Forelimb muscle (tissue), 1 donor: ENCODE measurements at places on chromosomes 12 and 14. TPM values are rescaled to one million over a fixed set of nuclear protein-coding genes. Genes with fewer than 3 reads are reported as not detected.
A peak's percentile ranks its signal among the peaks of the same experiment; 100 is the strongest.

DNA sequence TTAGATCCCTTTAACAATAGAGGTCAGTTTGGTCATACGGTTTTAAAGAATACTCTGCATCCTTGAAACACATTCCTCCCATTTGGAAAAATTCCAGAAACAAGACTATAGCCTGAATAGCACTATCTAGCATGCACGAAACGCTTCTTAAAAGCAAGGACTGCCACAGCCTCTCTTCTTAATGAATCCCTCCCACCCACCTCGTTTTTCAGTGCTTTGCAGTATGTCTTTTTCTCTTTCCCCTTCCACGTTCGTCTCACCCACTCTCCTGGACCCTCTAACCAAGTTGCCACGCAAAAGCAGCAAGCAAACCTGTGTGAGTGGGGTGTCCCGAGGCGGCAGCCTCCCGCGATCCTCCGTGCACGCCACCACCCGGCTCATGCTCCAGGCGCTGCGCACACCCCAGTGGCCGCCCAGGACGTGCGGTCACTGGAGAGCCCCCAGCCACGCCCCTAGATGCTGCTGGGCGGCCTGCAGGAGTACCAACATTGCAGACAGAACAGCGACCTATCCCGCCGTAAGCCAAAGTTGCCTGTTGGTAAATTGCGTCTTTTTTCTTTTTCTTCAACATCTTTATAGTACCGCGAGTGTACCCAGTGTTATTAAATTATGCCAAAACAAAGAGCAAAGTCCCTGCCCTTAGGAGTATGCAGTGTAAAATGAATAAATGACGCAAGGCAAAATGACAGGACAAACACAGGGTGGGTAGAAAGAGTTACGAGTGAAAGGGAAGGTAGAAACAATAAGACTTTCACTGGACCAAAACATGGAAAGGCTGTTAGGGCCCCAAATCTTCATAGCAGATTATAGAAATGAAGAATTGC, at the start of gene SLC38A4:
Gene SLC38A4, minus strand, starts transcription at position 407 of the 824 bp plus-strand sequence. CDS start 32,926 bp downstream, outside the sequence.
- DNase-seq, result no peak

- no peak for DNase-seq
Measured at GRCh38 chr14:61566537-61567225, 128.6 kb upstream of the HIF1A start.

GRCh38 chr14:30658645-30659044, 36.5 kb downstream of the SCFD1 start:
- DNase-seq, result no peak

DNA sequence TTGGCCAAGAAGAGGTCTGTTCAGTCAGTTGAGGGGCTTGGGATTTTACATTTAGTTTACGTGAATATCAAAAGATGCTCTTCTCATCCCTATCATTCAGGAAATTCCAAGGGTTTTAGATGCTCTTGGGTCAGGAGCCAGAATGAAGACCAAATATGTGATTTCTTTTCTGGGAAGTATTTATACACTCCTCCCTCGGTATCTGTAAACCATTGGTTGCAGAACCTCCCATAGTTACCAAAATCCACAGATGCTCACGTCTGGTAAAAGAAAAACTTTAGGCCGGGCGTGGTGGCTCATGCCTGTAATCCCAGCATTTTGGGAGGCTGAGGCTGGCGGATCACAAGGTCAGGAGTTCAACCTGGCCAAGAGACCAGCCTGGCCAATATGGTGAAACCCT, 75.9 kb downstream of the TNFAIP2 start:
- DNase-seq, result no peak

DNA sequence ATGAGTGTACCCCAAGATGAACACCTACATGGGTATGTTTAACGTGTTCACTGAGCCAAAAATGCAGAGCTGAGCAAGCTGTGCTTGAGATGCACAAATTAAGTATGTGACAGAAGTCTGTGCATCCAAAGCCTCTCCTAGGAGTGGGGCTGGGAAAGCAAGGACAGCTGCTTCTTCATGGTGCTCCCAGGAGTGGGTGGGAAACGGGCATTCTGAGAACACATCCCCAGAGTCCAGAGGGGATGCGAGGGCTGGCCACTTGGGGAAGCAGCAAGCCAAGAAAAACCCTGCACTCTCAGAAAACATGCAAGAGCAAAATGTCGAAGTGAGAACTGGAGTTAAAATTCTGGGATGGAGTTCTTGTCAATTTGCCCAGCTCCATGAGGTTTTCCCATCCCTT, 414.3 kb downstream of the BCAT1 start:
- DNase-seq, result no peak

- DNase-seq, result no peak
Measured at GRCh38 chr12:10395390-10395998, 5.7 kb upstream of the KLRK1 start.

DNA sequence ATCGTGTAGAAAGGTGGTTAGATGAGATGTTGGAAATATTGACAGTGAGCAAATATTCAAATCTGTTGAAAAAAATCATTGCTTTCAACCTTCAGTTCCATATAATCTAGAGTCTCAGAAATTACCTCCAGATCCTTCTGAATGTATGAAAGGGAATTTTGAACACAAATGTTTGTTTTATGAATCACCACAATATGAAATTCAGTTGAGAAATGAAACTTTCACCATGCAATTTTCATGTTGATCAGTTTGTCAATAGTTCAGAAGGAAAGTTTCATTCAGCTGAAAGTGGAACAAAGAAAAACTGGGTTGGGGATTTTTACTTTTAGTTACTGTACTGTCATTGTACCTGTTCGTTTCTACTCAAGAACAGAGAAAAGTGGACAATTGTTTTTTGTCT, 953.6 kb downstream of the SLC6A15 start:
- DNase-seq, result no peak

DNA sequence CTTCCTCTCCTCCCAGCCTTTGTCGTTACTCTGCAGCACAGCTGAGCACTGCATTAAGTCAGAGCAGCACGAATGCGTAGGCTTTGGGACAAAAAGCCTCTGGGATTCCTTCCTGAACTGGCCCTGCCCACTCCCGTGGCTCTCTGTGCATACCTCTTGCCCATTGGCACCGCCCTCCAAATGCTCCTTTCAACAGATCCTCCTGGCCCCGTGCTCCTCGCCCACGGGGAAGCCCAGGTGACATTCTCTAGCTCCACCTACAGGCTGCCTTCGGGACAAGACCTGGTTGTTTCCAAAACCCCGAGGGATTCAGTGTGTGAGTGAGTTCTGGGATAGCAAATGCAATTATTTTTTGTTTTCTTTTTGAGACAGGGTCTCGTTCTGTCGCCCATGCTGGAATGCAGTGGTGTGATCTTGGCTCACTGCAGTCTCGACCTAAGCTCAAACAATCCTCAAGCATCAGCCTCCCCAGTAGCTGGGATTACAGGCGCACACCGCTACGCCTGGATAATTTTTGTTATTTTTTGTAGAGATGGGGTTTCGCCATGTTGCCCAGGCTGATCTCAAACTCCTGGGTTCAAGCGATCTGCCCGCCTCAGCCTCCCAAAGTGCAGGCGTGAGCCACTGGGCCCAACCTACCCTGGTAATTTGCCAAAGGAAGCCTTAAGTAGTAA, 17.9 kb upstream of the TDRD9 start:
- DNase-seq, result peak; percentile 25

GRCh38 chr12:46647034-46647433, 178.8 kb downstream of the SLC38A4 start:
- DNase-seq, result no peak

DNA sequence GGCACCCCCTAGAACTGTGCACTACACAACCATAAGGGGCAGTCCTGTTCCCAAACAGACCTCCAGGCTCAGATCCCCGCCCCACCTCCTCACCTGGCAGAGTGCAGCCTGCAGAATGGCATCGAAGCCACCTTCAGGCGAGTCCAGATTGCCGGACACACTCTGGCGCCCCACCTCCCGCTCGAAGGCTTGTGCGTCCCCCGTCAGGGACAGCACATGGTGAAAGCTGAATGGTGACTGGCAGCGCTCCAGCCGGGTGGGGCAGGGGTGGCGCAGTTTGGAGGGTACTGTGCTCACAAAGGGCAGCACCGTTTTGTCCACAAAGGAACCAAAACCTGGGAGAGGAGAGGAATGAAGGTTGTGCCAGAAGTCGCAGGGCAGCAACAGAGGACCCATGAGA, 10.6 kb downstream of the ITGB7 start:
- no peak for DNase-seq

DNA sequence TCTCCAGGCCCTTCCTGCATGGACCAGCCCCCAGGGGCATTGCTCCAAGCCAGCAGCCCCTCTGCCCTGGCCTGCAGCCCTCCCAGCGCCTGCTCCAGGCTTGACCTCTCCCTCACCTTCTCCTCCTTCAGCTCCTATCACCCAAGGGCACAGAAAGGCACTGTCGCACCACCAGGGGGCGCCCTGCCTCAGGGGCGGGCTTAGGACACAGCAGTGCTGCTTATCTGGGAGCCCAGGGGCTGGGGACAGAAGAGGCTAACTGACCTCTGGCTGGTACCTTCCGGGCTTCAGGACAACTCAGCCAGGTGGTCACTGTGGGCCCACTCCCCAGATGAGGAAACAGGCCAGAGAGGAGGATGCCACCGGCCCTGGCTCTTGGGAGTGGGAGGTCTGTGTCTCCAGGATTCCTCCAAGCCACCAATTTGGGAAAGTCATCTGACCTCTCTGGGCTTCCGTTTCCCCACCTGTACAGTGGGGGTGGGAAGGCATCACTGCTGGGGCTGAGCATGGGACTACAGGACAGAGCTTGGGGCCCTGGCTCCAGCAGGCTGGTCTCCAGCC, 25.3 kb upstream of the GPR132 start:
- DNase-seq, result no peak

GRCh38 chr14:95228240-95228639, 70.9 kb upstream of the DICER1 start:
- no peak for DNase-seq

DNA sequence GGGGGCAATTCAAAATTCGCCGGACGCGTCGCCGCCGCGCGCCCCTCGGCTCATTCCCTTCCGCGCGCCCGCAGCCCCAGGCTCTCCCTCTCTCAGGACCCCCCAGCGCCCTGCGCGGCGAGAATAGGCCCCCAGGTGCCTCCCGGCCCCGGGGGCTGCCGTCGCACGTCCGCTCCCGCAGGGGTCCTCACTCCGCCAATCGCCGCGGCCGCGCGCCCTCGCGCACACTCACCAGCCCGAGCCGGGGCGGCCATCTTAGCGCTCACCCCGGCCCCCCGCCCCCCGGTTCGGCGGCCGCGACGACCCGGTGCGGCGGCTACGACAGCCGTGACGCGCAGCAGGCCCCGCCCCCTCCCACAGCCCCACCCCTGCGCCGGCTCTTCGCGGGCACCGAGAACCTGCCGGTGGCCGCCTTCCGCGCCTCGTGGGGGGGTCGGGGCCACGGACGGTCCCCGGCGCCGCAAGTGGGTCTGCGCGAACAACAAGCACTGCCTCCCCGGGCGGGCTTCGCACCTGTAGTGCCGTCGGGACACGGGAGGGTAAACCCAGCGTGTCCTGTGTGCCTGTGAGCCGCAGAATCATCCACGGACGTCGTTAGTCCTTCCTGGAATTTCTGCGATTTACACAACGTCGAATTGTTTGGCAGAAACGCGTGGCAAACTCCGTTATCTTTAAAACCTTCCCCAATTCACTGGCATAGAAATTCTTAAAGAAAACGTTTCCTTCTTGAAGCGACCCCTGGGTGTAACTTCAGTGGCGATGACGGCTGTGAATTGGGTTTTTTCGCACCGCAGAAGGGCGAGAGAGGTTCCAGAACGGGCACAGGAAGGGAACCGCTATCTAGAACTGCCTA, 2.5 kb downstream of the USP44 start:
- no peak for DNase-seq

DNA sequence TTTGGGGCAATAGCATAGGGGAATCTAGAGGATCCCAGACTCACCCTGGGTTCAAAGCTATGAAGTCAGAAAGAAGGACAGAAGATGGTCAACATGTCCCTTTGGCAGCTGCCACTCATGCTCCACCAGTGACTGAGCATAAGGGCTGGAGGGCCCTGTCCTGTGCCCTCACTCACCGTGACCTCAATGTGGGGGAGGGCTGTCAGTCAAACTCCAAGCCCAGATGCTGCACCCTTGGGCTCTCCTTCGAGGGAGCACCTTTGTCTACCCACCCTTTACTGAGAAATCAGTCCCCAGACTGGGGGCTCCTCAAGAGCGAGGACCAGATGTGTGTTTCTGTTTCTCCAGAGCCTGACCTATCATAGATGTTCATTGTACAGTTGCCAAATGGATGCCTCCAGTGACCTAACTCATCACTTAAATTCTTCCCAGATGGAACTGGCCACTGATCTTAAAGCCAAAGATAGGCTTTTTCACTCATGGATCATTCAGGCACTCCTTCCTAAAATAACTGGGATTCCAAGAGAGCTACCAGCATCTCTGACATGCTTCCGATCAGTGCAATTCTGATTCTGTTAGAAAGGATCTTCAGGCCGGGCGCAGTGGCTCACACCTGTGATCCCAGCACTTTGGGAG, 27.2 kb upstream of the VSX2 start:
- no peak for DNase-seq

DNA sequence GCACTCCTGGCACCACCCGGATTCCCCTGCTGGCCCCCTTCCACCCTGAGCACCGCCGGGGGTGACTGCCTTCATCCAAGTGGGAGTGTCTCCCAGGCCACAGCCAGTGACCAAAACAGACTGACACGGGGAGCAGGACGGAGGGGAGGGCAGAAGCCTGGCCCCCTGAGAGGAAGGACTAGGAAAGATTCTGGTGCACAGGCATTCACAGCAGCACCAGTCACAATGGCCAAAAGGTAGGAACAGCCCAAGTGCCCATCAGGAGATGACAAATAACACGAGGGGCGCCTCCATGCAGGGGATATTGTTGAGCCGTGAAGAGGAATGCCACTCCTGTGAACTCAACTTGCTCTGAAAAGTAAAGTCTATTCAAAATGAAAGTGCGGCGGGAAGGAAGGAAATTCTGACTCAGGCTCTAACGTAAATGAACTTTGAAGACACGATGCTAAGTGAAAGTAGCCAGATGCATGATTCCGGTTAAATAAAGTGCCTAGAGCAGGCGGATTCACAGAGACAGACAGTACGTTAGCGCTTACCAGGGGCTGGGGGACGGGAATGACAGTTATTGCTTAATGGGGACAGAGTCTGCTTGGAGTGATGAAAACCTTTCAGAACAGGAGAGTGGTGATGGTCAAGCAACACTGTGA, 146.1 kb upstream of the NCOR2 start:
- peak; percentile 81 for DNase-seq

GRCh38 chr14:104202259-104203070, 64.1 kb downstream of the KIF26A start:
- no peak for DNase-seq

MYH6 gene
- 7.0 TPM for polyA plus RNA-seq

IGF1 gene
- 33.4 TPM for polyA plus RNA-seq

PPP1R1A gene
- 72.4 TPM for polyA plus RNA-seq

NGDN gene
- polyA plus RNA-seq, result 35.1 TPM

PIANP gene
- polyA plus RNA-seq, result 3.2 TPM

POTEG gene
- polyA plus RNA-seq, result not detected

MFAP5 gene
- polyA plus RNA-seq, result 143 TPM

ACOT4 gene
- polyA plus RNA-seq, result 0.29 TPM
